Stimulated activated CD4-positive, alpha-beta T cell treated with anti-CD3 and anti-CD28 coated beads, Interleukin-12 subunit alpha, Interleukin-12 subunit beta, amount 100 ng/mL, for 4 hours (primary cell): ENCODE measurements at places on chromosomes 5 and 9.

GRCh38 chr9:112751056-112751795 is 666 bp downstream of the SNX30 start:
- peak; percentile 24 for DNase-seq

DNA sequence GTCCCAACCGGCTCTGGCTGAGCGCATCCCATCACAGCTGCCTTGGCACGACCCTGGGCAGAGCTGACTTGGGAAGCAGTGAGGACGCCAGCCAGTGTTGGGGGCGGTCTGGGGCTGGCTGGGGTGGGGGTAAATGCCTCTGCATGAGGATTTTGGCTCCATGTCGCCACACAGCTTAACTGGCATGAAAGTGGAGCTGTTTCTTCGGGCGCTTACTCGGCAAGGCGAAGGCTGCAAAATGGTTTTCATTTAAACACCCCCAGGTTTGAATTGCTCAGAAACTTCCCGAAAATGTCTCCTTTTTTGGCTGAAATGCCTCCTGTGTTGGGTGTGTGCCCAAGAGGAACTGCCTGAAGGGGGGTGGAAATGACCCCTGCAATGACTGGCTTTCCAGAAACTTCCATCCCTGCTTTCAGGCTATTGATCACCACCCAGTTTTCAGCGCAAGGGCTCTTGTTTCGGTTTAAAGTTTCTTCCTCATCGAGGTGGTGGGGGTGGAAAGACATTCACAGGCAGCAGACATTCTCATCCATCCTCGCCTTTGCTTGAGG is 38.3 kb downstream of the PTGES start:
- no peak for DNase-seq

- DNase-seq: no peak
These were observed 47.2 kb upstream of the DAB2IP start for GRCh38 chr9:121604242-121604641.

- no peak for DNase-seq
These were observed 131.6 kb downstream of the CACNA1B start for GRCh38 chr9:138009016-138009802.

GRCh38 chr5:168301593-168302390 is 10.3 kb downstream of the WWC1 start:
- no peak for DNase-seq
